Activated CD8-positive, alpha-beta memory T cell treated with anti-CD3 and anti-CD28 coated beads for 24 hours (primary cell): ENCODE measurements at places on chromosomes 3 and 15.

GRCh38 chr15:26260517-26261133 is 397.5 kb upstream of the ATP10A start:
- DNase-seq = no peak

- no peak for DNase-seq
Observed at GRCh38 chr15:101188637-101189408, 63.0 kb downstream of the CHSY1 start.

GRCh38 chr15:39357480-39358268 is 223.2 kb upstream of the THBS1 start:
- no peak for DNase-seq

- no peak for DNase-seq
Observed at GRCh38 chr3:14317057-14317553, 85.3 kb upstream of the SLC6A6 start.

GRCh38 chr3:20637729-20638128 is 451.7 kb upstream of the SGO1 start:
- DNase-seq = no peak

GRCh38 chr3:101036213-101036618 is 43.0 kb upstream of the ABI3BP start:
- no peak for DNase-seq

- DNase-seq = no peak
Observed at GRCh38 chr15:99253381-99254090, 2.3 kb downstream of the LRRC28 start.

DNA sequence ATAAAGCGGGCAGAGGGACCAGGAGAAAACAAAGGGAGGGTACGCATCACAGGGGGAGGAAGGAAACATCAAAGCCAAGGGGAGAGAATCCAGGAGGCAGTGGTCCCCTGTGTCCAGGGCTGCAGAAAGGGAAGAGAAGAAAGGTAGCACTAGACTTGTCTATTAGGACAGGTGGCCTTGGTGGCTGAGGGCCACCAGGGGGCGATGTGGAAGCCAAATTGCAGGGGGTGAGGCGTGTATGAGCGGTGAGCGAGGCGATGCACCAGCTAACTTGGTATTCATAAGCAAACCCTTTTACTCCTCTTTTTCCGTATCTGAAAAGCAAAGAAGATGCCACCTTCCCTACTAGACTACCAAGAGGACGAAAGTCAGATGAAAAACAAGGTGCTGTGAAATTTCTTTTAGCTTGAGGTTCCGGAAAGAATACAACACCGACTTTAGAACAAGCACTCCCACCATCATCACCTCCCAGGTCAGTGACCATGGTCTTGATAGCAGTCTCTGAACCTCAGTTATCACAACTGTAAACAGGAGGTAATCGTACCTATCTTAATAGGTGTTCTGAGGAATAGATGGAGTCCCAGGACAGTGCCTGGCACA is 654.4 kb upstream of the ADAMTS9 start:
- no peak for DNase-seq

- DNase-seq = no peak
Observed at GRCh38 chr15:43514241-43515057, 3.0 kb upstream of the MAP1A start.

DNA sequence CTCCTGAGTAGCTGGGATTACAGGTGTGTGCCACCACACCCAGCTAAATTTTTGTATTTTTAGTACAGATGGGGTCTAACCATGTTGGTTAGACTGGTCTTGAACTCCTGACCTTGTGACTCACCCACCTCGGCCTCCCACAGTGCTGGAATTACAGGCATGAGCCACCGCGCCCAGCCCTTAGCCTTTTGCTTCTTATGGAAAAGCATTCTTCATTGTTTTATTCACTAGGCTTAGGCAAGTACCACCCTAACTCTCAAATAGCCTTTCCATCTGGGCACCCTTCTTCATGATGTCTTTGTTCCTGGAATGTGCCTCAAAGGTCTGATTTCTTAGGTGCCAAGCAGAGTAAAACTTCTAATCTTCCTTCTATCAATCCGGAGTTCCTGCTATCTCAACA is 641.8 kb downstream of the FHIT start:
- no peak for DNase-seq

- DNase-seq = no peak
Observed at GRCh38 chr15:74303741-74304309, 63.6 kb downstream of the CYP11A1 start.

GRCh38 chr3:138399766-138400165 is 34.6 kb upstream of the ESYT3 start:
- DNase-seq = no peak

GRCh38 chr3:190486533-190486864 is 27.4 kb upstream of the IL1RAP start:
- DNase-seq = no peak

GRCh38 chr15:52178765-52179164 is 12.4 kb downstream of the GNB5 start:
- DNase-seq = no peak

DNA sequence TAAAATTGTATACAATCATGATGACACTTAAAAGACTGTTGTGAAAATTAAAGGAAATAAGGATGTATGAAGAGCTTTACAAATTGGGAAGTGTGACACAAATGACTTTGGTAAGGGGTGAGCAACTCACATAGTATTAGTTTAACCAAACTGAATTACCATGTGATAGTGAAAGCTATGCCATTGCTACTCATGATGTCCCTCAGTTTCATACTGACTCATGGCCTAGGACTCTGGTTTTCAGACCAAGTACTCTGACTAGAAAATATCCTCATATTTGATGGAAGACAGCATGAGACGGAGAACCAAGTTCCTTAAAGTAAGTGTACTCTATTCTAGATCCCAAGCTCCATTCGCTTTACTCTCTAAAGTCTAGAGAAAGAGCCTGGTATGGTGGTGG is 203.2 kb upstream of the ICE2 start:
- DNase-seq = no peak

DNA sequence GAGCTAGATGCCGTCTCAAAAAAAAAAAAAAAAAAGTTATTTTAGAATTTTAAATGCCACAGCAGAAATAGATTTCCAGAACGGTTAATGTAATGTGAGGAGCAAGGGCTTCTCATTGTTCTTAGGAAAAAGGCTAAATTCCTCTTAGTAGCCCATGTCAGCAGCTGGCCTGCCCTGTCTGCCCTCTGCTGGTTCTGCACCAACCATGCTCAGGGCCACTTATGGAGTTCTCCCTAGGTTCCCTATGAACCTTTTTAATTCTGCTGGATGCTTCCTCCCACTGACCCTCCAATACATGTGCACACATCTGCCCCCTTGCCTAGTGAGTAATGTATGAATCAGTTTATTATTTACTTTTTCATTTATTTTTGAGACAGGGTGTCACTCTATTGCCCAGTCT is 32.2 kb upstream of the DPPA4 start:
- no peak for DNase-seq

DNA sequence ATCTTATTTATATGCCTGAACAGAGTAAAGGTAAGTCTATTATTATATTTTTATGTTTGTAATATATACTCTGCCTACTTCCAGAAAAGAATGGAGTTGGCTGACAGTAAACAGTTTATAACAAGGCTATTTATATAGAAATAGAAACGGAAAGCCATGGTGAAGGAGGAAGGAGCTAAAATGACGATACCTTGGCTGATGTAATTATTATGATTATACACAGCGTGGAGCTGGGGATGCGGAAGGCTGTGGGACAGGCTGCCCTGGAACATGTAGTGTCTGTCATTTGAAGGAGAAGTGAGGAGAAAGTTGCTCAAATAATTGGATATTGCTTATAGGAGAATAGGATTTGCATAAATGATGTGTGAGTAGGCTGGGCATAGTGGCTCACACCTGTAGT is 37.8 kb downstream of the CEMIP start:
- DNase-seq = no peak

GRCh38 chr15:56088389-56088788 is 95.0 kb upstream of the NEDD4 start:
- no peak for DNase-seq

DNA sequence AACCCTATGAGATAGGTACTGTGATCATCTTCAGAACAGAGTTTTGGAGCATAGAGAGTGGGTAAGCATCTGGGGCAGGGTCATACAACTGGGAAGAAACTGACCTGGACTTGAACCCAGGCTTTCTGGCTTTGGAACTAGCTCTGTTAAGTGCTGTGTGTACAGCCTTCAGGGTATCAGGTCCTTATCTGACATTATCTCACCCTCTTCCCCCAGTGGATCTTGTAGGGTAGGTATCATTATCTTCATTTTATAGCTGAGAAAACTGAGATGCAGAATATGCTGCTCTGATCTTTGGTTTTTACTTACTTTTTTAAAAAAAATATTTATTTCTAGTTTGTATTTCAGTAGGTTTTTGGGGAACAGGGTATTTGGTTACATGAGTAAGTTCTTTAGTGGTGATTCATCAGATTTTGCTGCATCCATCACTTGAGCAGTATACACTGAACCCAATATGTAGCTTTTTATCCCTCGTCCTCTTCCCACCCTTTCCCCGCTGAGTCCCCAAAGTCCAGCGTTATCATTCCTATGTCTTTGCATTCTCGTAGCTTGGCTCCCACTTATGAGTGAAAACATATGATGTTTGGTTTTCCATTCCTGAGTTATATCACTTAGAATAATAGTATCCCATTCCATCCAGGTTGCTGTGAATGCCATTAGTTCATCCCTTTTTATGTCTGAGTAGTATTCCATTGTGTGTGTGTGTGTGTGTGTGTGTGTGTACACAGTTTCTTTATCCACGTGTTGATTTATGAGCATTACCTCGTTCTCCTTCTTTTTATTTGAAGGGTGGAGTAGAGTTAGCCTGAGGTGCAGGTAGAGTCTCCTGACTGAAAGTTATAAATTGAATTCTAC is 271.2 kb downstream of the PTPRG start:
- DNase-seq = no peak

GRCh38 chr3:85706130-85706529 is 747.3 kb downstream of the CADM2 start:
- no peak for DNase-seq

DNA sequence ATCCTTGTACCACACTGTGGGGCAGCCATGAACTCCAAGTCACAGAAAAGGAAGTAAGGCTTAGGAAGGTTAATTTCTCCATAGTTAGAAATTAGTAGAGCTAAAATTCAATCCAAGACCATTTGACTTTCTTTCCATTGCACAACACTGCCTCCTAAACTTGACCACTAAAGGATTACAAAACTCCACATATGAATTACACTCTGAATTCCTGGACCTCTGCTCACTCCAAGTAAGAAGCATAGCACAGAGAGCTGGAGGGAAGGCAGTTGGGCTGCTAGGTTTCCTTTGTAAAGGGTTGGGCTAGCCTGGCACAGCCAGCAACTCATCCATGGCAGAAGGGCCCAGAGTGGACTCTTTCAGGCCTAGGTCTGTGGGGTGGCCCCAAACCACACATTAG is 134.4 kb downstream of the MYLK start:
- DNase-seq = no peak

DNA sequence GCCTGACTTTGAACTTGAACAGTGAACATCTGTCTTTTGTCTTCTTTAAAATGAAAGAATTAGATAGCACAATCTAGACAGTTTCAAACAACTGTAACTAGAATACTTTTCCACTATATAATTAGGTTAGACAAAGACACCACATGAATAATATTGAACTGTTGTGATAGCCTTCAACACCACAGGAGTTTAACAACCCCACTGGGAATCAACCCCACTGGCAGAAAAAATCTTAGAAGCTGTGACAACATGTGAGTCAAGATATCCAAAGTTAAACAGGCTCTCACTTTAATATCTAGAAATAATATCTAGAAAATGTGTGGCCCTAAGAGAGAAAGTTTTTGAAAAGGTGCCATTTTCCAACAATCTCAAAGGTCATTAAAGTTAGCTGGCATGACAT is 64.4 kb upstream of the PRICKLE2 start:
- no peak for DNase-seq

- DNase-seq = no peak
Observed at GRCh38 chr3:51434746-51435327, 43.8 kb downstream of the RBM15B start.

- DNase-seq = peak; percentile 62
Observed at GRCh38 chr3:79019137-79019923, 748.5 kb downstream of the ROBO1 start.

GRCh38 chr3:134029734-134030378 is at the start of gene SLCO2A1:
Gene SLCO2A1, minus strand, starts transcription at chr3:134029925. Its CDS starts 123 bp downstream, at chr3:134029802.
- DNase-seq = peak; percentile 52

- no peak for DNase-seq
Observed at GRCh38 chr15:64288577-64288976, 67.4 kb downstream of the CSNK1G1 start.

- DNase-seq = no peak
Observed at GRCh38 chr3:116135457-116136085, 309.7 kb downstream of the LSAMP start.

GRCh38 chr15:82571722-82572222 is 31.5 kb upstream of the RPS17 start:
- DNase-seq = no peak

DNA sequence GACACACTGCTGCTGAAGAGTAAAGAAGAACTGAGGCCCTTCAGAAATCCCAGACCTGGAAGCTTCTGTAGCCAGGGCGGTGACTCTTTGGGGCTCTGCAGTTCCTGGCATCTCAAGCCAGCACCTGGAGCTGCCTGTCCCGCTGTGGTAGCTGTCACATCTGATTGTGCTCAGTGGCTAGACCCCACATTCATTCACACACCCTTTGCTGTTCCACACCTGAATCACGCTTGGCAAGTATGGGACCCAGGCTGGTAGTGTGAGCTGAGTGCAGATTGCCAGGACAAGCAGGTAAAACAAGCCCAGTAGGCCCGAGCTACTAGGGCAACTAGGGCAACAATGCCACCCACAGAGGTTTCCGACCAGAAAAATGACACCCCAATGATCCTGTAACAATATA is 218.2 kb downstream of the VGLL3 start:
- DNase-seq = no peak

- DNase-seq = no peak
Observed at GRCh38 chr3:11600501-11601282, 43.0 kb downstream of the VGLL4 start.

GRCh38 chr3:177694951-177695350 is 497.7 kb upstream of the TBL1XR1 start:
- no peak for DNase-seq

DNA sequence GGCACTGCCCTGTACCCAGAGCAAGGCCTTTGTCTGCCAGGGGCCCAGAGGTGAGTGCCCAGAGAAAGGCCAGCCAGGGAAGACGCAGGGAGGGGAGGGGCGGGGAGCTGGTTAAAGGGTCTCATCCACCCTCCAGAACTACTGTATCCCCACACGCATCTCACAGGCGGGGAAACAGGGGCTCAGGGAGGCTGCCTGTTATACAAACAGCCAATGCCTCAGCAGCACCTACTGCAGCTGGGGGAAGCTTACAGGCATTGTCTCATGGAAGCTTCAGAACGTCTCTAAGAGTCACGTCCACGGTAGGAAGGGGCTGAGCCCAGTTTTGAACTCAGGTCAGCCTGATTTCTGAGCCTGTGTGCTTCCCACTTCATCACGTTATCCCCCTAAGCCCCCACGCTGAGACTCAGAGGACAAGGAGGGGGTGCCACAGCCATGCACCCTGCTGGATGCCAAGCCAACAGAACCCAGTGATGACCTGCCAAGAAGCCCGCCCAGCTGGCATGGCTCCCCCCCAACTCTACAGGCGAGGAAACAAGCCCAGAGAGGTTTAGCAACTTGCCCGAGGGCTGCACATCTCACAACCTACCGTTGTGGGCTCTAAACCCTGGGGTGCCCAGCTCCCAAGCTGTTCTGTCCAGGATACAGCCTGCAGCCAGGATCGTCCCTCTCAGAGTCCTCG is 54.5 kb downstream of the IQSEC1 start:
- no peak for DNase-seq
